ENCODE measurements at places on chromosomes 4 and X.

GRCh38 chrX:97564496-97564895, 680.8 kb downstream of the RPA4 start:
- no peak for DNase-seq

GRCh38 chrX:34893741-34894140, 48.9 kb upstream of the FAM47B start:
- no peak for DNase-seq

GRCh38 chr4:38233727-38234480, 273.7 kb downstream of the PTTG2 start:
- DNase-seq, result no peak

DNA sequence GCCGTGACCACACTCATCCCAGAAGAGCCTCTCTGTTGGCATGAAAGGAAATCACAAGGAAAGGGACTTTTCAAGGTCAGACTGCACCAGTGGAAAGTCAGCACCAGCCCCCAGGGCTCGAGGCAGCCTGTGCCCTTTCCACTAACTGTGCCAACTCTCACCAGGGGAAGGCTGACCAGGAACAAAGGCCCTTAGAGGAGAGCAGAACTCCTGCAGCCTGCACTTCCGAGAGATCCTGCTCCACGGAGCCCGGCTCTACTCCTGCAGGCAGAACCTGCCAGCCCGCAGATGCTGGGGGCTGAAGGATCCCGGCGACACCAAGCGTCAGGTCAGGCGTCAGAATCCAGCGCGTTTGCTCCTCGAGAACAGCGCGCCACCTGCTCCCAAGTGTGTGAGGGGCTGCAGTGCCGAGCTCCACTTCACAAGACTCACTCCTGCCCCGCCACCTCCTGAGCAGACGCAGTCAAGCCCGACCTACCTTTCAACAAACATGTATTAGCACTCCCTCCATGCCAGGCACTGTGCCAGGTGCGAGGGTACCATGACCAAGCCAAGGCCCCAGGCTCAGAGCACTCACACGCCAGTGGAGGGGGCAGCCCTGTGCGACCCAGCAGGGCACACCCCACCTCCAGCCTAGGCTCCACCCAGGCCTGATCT, 13.6 kb upstream of the HELT start:
- DNase-seq, result no peak

GRCh38 chr4:47494124-47494430, 9.0 kb downstream of the ATP10D start:
- DNase-seq, result no peak

DNA sequence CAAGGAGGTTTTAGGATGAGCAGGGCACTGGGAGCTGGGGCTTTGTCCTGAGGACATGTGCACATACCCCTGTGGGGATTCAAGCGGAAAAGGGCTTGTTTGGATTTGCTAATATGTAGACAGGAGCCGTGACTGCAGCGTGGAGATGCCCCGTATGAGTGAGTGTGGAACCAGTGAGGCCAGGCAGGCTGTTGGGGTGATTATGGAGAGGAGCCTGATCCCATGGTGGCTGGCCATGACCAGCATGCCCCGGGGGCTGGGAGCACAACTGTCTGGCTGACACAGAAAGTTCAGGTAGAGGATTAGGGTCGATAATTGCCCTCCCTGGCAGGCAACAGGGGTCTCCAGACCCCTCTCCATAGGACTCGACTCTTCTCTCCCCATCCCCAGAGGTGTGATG, 68.8 kb upstream of the STX18 start:
- DNase-seq, result no peak

GRCh38 chr4:154329939-154330338, 161.7 kb downstream of the DCHS2 start:
- DNase-seq, result no peak

DNA sequence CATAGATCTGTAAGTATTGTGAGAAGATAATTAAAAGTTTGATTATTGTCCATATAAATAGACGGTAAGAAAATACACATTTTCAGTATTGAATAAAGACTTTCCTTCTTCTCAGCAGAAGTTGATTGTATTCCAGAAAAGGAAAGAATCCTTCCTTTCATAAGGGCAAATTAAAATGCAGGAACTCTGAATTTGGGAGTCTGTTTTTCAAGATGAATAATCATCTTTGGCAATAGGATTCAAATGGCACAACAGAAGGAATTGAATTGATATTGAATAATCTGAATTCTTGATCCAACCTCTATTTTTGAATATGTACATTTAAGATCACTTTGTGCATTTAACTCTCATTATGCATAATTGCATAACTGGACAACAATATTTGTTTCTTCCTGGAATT, 149.3 kb downstream of the DMD start:
- no peak for DNase-seq

DNA sequence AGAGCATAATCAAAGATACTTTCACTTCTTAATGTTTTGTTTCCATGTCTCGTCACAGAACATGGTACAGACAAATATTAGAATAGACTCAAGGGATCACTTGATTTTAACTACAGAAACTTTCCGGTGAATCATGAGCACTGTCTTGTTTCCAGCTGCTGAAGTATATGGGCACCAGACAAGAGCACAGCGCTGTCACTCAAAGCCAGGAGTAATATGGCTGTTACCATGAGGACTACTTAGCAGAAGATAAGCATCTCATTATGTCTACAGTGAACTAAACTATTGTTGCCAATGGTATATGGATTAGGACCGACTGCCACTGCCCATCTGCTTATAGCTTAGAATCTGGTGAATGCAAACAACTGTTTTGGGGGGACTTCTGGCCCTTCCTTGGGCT, 34.3 kb downstream of the MECP2 start:
- DNase-seq, result no peak

DNA sequence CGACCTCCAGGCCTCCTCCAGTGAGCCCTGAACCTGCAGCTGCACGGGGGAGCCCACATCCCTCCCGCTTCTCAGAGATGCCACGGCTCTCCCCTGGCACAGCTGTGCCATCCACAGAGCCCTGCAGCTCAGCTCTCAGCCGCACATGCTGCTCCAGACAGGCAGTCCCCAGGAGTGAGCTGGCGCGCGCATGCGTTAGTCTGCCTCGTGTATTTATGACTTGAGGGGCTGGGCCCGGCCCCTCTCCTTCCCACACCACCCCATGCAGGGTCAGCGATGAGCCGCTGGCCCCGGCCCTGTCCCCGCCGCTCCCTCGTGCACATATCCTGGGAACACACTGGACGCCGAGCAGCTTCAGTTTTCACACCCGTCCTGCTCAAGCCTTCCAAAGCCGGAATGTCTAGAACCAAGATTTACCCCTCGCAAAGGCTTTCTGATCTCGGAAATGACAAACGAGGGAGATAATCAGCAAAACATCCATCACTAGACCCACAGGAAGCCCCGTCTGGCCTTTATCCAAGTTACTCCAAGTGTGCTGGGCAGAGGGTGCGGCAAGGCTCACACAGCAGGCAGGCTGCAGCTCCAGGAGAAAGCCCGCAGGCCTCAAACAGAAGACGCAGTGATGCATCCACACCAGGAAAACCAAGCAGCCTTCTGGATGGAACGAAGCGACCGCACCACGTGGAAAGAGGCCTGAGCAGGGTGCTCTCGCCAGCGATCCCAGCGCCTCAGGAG, 24.3 kb downstream of the GAK start:
- DNase-seq, result no peak

GRCh38 chr4:95505151-95505550, 43.6 kb downstream of the UNC5C start:
- DNase-seq, result no peak

DNA sequence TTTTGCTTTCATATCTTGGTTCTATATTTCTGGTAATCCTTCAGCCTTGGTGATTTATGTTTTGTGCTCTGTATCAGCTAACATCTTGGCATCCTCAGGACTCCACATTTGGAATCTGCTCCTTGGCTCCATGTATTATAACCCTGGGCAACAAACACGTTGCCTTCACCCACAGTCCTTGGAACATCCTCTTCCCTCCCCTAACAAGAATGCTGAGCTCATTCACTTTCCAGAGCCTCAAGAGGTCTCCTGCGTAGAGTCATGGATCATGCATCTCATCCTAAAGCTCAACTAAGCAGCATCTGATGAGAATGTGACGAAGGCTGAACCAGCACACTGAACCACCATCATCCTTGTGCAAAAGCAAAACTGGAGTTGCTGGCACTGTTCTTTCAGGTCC, 60.5 kb upstream of the C1GALT1C1 start:
- DNase-seq, result no peak
